Activated CD4-positive, alpha-beta T cell treated with anti-CD3 and anti-CD28 coated beads, Interleukin-2, amount 10 ng/mL, durations not matched to agents 7 days and 5 days (primary cell): ENCODE measurements at places on chromosomes 16 and 17.

DNA sequence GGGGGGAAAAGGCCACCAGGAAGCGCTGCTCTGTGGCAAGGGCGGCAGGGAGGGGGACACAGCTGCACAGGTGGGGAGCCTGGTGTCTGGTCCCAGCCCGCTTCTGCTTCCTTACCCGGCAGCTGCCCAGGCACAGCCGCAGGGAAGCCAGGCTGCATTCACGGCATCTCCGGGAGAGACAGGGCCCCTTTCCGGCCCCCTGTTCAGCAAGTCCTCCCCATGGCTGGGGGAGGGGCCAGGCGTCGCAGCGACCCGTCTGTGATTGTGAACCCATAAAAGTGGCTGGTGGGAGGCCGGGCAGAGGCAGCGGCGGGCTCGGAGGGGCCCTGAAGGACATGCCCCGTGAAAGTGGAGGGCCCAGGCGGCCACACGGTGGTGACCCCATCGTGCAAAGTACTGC, 28.7 kb downstream of the SOX8 start:
- DNase-seq, result no peak

- DNase-seq, result no peak
These were observed 24.8 kb downstream of the FLYWCH1 start for GRCh38 chr16:2936436-2937011.

DNA sequence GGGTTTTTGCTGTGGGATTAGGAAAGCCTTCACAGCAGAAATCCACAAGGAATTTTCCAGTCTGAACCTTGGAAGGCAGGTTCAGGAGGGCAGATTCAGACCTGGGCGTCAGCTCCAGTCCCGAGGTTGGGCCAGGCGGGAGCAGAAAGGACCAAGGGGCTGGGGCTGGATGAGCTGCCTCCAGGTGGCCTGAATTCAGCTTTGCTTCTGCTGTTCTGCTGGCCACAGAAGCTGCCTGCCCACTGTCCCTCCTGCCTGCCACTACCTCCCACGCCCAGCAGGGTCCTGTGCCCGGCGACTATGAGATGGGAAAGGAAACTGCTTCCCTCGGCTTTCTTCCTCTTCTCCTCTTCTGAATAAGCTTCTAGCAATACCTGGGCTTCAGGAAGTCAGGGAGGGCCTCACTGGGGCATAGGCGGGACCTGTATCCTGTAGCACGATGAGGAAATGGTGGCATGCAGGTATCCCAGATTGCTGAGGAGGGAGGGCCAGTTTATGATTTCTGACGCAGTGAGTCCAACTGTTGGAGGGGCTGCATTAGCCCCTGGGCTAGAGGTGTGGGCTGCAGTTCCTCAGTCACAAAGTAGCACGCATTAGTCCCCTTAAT, 18.4 kb downstream of the TBX4 start:
- no peak for DNase-seq

DNA sequence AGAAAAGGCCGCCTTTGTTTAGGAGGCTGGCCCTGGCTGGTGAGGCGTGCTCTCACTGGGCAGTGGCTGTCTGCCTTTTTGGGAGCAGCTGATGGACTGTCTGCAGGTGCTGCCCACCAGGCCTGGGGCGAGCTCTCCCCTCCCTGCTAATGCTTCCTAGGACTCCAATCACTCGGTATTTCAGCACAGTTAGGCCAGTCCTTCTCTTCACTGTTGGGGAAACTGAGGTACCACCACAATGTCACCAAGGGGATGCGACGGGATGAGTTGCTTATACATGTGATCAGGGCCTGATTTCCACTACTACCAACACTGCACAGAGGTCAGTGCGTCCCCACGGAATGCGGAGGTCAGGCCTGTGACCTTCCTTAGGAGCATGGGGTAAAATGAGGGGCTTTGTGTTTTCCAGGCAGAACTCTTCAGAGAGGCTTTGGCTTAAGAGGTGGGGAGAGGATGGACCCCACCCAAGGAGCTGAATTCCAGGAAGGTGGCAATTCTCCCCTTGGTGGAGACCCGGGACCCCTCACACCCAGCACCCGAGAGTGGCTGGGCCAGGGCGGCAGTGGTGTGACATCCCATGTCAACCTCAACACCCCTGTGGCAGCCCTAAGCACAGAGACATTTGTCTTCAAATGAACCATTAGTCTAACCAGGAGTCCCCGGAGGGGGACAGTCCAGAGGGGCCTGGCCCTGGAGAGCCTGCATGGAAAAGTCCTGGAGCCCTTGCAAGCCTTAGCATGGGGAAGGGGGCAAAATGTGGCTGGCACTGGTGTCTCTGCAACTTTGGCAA, 86.4 kb downstream of the N4BP1 start:
- DNase-seq, result no peak

DNA sequence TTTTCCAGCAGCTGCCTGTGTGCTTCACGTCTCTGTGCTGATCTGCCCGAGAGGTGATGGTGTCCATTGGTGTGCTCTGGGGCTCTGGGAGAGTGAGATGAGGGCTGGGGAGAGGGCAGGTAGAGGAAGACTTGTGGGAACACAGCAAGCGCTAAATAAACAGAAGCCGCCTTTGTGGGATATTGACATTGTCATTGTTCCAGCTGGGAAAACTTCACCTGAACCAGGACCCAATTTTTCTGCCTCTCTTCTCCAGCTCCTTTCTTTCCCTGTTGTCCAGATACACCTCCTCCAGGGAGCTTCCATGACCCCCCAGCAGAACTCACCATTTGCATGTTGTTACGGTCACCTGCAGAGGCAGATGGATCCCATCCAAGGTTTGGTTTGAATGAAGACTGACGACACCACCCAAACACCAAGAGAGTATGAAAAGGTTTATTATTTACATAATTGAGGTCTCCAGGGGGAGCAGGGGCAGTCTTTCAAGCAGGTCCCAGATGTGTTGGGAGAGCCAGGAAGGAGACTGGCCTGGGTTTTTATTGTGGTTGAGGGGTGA, 3.6 kb upstream of the ITGA3 start:
- DNase-seq, result no peak

DNA sequence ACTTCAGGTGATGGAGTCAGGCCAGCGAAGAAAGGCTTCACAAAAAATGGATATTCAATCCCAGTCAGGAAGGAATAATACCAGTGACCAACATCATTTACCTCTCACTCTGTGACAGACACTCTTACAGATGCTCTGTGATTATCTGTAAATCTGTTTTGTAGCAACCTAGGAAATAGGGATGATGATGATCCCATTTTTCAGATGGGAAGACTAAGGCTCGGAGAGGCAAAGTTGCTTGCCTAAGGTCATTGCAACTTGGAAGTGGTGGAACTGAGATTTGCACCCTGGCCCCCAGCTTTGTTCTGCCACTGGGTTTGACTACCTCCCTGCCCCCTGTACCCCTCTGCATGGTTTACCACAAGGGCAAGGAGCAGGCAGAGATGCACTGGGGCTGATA, 14.1 kb upstream of the WSCD1 start:
- no peak for DNase-seq

- DNase-seq, result no peak
These were observed 1.7 kb downstream of the TXNDC17 start for GRCh38 chr17:6642592-6642991.

DNA sequence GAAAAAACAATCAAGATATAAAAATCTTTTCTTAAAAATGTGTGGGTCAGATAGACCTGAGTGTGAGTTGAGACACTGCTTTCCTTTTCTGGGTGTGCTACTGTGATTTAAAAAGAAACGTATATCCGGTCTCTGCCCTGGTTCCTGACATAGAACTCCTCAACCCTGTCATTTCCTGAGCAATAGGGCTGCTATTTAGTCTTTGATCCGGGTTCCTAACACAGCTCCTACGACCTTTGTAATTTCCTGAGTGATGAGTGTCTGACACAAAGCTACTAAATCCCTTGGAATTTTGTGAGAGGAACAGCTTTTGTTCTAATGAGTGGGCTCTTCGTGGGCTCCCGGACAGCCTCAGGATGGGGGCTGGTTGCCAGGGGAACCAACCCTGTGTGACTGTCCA, 93.9 kb upstream of the FA2H start:
- peak; percentile 14 for DNase-seq
